ENCODE measurements at places on chromosomes 12 and 14.

DNA sequence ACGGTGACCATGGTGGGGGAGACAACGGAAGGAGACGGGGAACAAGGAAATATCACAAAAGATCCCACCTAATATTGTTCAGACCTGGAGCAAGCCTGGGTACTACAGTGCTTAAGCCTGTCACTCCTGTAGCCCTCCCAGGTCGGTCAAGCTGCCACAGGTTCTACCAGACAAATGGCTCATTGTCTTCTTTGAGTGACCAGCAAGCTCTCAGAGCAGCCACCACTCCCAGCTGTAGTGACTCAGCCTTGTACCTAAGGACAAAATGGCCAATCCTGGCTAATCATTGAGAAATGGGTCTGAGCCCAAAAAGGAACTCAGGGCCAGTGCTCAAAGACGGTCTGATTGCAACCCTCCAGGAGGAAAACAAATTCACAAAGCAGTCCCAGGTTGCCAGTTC lies 238.4 kb upstream of the NOS1 start:
- DNase-seq, result peak; percentile 40

DNA sequence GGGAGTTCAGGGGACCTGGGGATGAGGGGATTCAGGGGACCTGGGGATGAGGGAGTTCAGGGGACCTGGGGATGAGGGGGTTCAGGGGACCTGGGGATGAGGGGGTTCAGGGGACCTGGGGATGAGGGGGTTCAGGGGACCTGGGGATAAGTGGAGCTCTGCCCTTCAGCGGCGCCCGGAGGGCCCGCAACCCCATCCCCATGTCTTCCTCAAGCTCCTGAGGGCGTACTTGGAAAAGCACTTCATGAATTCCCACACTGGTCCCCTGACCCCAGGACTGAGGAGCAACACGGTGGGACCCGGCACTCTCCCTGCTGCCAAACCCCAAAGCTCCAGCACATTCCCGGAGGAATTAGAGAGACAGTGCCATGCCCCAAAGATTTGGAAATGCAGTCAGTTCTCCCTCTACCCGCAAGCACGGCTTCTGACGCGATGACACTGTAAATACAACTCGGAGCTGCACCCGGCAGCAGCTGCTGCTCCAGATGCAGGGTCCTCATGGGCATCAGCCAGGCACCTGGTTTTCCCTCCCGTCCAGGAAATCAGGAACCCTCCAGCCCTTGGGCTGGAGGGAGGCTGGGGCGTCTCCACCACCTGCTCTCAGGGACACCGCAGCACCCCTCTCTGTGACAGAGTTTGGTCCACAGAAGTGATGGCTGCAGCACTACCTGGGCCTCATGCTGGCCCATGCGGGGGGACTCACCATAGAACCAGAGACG lies 32.8 kb upstream of the C14orf180 start:
- no peak for DNase-seq

DNA sequence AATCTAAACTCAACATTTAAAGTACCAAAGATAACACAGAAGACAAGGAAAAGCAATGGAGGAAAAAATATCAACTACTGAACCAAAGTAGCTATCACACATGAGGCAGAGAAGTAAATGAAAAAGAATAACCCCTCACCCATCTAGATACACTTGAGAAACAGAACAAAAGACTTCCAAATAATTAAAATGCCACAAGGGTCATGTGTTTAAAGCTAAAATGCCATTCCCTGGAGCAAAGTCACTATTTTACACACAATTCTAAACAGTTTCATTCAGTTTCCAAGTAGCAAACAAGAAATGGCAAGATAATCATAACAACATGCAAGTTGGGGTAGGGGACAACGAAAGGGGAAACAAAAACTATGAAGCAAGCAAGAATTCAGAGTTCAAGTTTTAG lies 12.0 kb downstream of the OSBPL8 start:
- DNase-seq, result peak; percentile 56

GRCh38 chr12:82788594-82788993 lies 101.9 kb downstream of the TMTC2 start:
- no peak for DNase-seq

- DNase-seq, result no peak
These were observed 29.2 kb downstream of the GPR135 start for GRCh38 chr14:59435987-59436386.

- DNase-seq, result no peak
These were observed 29.8 kb downstream of the SPTB start for GRCh38 chr14:64849940-64850339.

GRCh38 chr12:105554856-105555255 lies 224.4 kb downstream of the C12orf75 start:
- DNase-seq, result no peak

DNA sequence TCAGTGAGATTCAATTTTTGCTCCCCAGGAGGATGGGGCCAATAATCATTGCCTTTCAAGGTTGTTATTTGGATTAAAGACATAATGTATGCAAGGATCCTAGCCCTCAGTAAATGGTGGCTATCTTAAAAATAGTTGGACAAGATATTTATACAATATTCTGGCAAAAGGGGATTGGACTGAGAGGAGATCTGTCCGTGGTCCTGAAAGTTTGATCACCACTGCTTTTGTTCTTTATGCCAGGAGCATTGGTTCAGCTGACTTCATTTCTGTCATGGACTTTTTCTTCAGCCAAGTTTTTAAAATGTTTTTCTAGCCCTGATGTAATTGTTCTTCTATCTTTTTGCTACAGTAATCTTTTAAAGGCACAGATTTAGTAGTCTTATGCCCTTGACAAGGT lies 70.2 kb upstream of the TCL1A start:
- DNase-seq, result peak; percentile 11

- DNase-seq, result no peak
These were observed 94.0 kb downstream of the TBX5 start for GRCh38 chr12:114311974-114312373.

DNA sequence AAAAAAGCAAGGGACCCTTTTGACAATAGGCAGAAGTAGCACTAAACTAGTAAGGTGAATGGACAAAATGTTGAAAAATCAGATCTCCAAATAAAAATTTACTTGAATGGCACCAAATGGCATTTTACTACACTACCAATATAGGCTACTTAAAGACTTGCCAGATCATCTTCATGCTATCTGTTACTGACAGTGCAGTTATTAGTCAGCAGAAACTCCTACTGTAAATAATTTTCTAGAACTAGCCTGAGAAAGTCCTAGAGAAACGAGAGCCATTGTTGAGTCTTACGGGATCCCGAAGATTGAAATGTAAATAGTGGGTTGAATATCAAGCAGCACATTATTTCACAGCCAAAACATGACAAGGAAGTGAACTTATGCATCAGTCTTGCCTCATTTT lies 350.3 kb downstream of the SEC23A start:
- no peak for DNase-seq

DNA sequence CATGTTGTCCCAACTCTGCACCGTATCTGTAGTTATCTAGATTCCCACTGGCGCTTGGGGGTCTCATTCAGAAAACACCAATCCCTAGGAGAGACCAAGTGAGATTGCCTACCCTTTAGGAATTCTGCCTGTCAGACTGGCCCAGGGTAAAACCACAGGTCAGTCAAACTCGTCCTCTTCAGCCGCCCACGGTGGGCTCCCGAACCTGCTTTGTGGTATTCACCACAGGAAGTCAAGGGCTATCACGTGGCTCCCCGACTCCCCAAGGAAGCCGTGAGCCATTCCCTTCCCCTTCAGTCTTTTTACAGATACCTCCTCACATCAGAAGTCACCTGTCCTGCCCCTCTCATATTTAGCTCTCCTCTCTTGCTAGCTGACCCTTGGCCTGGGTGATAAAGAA lies 159.9 kb downstream of the EGLN3 start:
- DNase-seq, result no peak

DNA sequence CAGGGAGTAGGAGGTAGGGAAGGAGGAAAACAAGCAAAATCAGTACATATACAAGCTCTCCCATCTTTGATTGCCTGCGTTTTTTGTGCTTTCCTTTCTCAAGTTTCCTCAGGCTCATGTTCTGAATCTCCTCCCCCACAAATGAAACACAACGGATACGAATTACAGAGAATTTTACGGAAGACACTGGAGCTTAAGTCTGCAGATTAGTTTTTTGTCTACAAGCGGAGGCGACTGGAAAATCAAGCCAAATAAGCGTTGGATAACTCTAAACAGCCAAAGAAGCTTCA lies 612 bp downstream of the WBP11 start:
- no peak for DNase-seq

DNA sequence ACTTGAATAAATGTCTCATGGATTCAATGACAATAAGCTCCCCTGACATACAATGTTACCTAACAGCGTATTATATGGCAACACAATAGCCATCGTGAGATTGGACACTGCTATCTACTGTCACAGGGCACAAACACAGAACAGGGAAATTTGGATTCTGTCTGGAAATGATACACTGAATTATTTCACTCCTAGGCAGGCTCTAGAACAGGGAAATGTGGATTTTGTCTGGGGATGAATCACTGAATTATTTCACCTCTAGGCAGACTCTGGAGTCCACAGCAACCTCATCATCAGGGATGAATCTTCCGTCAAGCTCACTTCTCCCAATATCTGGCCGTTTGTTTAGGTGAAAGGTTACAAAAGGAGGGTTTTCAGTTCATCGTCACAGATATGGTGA lies 288.8 kb downstream of the TMEM132D start:
- DNase-seq, result no peak

- DNase-seq, result no peak
These were observed 42.6 kb downstream of the TMEM63C start for GRCh38 chr14:77224212-77224611.

DNA sequence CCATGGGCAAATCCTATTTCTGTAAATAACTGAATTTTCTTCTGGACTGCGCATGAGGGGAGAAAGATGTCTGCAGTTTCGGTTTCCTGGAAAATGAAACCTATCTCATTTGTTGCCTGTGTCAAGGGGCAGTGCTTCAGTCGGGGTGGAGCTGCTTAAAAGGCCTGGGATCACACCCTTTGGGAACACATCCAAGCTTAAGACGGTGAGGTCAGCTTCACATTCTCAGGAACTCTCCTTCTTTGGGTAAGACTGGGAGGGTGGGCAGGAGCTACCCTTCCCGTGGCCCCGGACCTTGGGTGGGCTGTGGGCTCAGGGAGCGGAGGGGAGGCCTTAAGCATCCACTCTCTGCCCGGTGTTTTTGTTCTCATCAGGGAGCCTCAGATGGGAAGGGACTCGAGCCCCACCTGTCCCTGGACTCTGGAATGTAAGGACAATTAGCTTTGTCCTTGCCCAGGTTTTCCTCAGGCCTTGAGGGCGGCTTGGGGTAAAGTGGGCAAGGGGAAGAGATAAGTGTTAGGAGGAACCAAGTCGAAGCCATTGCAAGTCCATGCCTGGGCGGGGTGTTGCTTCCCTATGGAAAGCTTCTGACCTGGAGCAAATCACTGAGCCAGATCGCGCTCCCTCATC lies at the start of gene IFI27:
IFI27 (plus strand) TSS at position 185 of the 630 bp plus-strand sequence.
- DNase-seq, result no peak

DNA sequence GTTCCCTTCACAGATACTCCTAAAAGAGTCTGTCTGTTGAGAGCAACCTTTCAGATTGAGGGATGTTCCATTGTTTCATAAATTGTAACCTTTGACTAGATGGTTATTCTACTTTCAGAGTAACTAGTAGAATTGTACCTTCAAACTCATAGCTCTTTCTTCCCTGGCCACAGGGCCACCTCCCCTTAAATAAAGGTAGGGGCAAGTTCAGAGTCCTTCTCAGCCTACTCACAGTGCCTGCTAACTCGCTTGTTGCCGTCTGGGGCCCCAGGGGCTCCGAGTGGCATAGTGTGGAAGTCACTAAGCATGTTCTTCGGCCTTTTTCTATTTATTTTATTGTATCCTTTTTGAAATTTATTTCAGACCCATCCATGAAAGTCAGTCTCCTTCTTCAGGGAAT lies 250.4 kb downstream of the ALX1 start:
- no peak for DNase-seq

DNA sequence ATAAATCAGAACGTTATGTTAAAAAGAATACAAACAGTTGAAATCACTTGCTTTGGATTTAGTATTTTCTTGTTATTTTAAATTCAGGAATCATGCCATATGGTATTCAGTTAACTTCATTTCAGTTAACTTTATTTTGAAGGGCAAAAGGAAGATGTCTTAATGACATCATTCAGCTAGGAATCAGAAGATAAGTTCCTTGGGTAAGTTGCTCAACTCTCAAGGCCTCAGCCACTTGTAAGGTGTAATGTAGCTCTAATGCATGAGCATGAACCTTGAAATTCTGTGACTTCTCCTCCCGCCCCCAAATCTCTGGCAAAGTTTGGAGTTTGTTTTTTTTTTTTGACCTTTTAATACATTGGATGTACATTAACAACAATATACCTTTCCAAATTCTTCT lies 42.6 kb downstream of the FRS2 start:
- DNase-seq, result peak; percentile 50

DNA sequence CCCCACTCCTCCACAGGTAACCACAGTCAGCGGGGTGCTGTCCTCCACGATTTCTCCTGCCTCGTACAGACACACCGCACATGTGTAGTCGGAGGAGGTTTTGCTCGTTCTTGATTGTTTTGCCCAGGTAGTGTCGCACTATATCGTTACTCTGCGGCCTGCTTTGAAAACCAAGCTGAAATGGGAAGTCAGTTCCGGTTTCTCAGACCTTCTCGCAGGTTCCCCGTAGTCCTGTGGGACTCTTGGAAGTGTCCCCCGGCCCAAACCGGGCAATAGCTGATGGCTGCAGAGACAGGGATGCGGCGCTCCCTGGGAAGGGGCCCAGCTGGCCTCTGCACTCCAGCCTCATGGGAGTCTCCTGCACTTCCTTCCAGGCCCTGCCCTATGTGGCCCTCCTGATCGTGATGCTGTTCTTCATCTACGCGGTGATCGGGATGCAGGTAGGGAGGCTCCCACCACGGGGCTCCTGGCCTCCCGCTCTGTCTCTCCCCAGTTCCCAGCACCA lies 141.3 kb upstream of the FKBP4 start:
- DNase-seq, result no peak

DNA sequence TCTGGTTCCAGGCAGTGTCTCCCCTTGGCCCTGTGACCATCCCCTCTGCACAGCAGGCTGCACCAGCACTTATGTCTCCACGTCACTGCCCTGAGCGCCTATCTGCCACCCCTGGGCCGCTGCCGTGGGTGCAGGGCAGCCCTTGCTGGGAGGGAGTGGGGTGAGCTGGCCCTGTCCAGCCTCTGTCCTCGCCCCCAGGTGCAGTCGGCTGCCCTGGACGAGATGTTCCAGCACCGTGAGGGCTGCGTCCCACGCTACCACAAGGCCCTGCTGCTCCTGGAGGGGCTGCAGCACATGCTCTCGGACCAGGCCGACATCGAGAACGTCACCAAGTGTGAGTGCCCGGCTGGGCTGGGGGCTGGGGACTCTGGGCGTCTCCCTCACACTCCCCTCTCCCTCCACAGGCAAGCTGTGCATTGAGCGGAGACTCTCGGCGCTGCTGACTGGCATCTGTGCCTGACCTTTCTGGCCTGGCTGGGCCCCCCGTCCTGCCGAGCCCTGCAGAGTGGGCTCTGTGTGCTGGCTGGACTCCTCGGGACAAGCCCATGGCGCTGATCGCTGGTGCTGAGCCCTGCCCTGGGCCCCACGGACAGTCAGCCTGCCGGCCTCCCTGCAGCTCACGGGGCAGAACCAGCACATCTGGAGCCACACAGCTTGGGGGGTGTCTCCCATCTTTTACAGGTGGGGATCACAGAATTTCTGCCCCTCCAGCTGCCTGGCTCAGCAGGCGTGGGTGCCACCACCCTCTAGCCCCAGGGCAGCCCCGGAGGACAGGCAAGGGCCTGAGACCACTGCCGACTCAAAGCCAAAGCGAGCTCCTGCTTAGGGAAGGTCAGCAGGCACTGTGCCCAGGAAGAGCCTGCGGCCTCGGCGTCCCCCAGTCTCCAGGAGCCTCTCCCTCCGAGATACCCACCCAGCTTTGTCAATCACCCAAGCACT lies 7.9 kb upstream of the PUS1 start:
- no peak for DNase-seq

Data from renal cortical epithelial cell (primary cell).